ENCODE measurements at places on chromosomes 11 and 22.

GRCh38 chr11:2436521-2437031 is 7.7 kb downstream of the TRPM5 start:
- no peak for DNase-seq

GRCh38 chr11:32162351-32162750 is 71.5 kb downstream of the RCN1 start:
- no peak for DNase-seq

GRCh38 chr11:27129686-27130085 is 89.1 kb downstream of the BBOX1 start:
- no peak for DNase-seq

- DNase-seq, result no peak
Measured at GRCh38 chr11:69209421-69210309, 53.9 kb downstream of the SMIM38 start.
